ENCODE measurements at places on chromosomes 4 and X.

GRCh38 chr4:14157262-14157661, 529.7 kb upstream of the BOD1L1 start:
- no peak for ATAC-seq

GRCh38 chrX:7117587-7117986, 29.9 kb upstream of the STS start:
- no peak for ATAC-seq

GRCh38 chr4:126843492-126844067, 789.2 kb upstream of the INTU start:
- ATAC-seq, result no peak

- ATAC-seq, result no peak
These were observed 8.1 kb upstream of the FABP2 start for GRCh38 chr4:119329835-119330620.

DNA sequence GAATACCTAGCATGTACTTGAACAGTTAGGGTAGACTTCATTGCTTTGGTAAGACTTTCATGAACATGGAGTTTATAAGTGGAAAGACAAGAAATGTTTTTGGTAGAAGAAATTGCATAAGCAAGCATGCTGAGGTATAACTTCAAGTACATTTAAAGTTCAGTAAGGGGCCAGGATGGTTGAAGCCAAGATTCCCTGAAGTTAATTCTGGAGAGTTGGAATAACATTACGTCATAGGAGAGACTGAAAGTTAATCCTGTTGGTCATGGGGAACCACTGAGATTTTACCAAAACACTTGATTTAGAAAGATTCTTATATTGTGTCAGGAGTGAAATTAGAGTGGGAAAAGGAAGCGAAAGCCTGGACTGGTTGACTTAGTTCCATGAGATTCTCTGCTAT, 767.5 kb upstream of the MAGEB2 start:
- no peak for ATAC-seq

DNA sequence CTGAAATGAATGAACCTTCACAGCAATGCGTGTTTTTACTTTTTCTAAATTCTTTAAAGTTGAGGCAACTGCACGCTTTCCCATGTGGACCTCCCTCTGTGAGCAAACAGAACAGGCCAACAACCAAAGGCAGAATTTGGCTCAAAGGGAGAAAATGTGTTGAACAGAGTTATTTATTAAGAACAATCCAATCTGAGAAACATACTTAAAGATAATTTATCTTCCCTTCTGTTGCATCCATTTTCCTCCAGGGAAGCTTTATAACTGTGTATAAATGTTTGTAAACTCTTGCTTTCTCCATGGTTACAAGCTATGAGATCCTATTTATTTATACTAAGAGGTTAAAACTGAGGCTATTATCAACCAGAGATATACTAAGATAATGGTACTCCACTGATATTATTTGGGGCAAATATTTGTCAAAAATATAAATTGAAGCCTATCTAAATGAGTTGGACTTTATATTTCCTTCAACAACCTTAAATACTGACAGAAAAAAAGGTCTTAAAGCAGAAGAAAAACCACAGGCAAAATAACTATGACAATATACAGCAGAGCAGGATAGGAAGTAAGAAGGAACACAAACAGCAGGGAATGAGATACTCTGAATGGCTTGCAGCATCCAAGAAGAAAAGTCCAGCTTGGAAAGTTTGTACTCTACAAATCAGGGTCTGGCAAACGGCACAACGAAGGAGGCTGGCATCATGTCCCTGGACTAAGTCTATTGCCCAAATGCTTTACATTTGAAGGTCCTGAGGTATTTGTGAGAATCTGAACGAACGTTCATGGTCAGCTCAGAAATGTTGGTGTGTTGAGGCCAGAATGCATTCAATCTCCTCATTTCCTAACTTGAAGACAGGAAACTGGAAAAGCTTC, 663.2 kb upstream of the INTU start:
- no peak for ATAC-seq

DNA sequence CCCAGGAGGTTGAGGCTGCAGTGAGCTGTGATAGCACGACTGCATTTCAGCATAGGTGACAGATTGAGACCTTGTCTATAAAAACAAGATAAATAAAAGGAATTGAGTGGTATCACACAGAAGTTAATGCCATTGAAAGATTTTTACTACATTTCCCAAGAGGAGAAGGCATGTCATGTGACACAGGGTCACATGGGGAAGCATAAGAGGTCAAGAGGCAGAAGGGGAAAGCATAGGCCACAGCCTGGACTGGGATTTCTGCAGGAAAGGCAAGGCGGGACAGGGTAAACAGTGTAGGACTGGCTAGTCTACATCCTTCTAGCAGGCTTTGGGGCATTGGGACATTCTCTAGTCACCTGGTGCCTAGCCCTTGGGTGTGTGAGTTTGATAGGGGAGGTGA, 88.6 kb downstream of the PDGFRA start:
- ATAC-seq, result no peak

GRCh38 chrX:1027133-1027532, 185.3 kb downstream of the CRLF2 start:
- ATAC-seq, result no peak

DNA sequence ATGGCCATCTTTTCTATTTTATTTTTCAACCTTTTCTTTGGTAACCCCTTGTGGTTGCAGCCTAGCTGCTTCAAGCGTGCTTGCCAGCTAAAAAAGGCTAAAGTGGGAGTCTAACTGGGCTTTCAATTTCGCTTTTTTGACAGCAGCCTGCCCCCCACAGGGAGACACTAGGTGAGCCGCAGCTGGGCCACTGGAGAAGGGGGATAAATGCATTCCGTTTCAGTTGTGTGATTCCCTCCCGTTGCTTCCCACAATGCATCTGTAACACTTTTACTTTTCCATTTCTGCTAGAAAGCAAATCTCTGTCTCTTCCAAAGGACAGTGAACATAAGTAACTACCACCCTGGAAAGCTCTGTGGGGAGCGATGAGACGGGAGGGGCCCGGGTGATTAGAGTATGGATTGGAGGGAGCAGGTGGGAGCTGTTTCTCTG, 86.3 kb upstream of the RAPGEF2 start:
- no peak for ATAC-seq

DNA sequence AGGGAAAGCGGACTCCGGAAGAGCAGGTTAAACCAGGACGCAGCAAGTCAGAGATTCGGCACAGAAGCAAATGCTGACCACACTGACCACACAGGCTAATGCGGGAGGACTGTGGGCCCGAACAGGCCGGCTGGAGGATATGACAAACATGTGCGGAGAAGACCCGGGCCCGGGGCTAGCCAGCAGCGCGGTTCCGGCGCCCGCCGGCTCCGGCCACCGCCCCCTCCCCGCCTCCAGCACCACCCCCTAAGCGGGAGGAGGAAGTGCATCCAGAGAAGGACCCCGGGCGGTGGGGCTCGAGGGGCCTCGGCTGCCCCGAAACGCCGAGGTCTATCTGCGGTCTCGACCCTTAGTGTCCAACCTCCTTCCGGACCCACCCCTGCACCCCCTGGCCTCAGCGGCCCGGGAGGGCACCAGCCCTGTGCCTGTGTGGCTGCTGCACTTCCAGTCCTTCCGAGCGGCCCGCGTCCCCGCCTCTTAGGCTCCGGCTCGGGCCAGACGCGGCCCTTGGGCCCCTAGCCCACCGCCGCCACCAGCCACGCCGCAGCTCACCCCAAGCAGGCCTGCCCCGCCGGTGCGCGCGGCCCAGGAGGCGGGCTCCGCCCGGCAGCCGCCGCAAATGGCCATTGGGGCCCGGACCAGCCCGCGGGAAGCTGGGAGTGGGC, 2.1 kb downstream of the ELOVL6 start:
- ATAC-seq, result peak; percentile 45

DNA sequence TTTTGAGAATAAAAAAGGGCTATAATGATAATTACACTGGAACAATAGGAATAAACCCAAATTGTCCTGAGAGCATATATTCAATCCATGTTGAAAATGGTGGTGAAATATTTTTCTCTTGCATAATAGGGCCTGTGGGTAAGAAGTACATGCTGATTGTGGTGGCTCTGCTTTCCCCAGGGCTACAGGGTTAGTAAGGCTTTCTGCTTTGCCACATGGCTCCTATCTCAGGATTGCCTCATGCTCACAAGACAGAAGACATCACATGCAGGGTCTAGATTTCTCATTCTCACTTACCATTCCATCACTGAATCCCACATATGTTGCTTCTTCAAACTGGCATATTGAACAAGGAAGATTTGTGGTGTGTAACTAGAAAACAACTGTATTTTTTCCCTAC, 12.4 kb upstream of the VEGFC start:
- no peak for ATAC-seq

DNA sequence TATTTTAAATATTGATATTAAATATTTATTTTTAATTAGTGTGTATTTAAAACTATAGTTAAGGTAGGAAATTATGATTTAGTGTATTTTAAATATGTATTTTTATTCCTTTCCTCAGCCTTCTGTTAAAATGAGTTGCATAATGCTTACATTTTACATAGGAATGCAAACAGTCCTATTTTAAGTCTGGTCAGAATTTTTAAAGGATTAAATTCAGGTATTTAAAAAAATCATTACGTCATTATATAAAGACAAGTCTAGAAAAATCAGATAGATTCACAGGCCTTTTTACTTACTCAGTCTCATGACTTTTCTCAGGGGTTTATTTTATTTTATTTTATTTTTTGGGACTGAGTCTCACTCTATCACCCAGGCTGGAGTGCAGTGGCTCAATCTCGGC, 50.4 kb upstream of the RPA4 start:
- no peak for ATAC-seq

DNA sequence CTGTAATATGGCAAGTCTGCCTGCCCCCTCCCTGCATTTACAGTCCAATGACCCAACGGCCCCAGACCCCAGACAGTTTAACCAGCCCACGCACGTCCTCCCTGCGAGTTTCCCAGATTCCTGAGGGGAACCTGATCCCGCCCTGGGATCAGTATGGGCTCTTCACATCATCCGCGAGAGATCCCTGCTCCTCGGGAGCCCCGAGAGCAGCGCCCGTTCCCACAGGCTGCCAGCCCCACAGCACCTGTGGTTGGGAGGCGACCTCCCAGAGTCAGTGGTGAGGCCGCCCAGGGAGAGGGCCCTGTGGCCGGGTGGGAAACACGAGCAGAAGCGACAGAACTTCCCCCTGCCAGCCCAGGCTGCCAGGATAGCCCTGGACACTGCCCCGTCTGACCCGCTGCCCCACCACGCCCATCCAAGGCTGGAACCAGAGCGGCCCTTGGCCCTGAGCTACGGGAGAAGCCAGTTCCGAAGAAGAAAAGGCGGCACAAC, 32.8 kb downstream of the TSC22D3 start:
- ATAC-seq, result no peak
